Hair follicular keratinocyte (primary cell): ENCODE measurements at places on chromosomes 13 and 19. TPM values are rescaled to one million over a fixed set of nuclear protein-coding genes. Genes with fewer than 3 reads are reported as not detected.

The TRMT1 gene
- total RNA-seq = 35.5 and 40.1 TPM in 2 replicates

The IL17D gene
- total RNA-seq = 0.16 TPM in 1 of 2 replicates, not detected in the other

The IZUMO1 gene
- total RNA-seq = 0.04 and 0.23 TPM in 2 replicates

The RGL3 gene
- total RNA-seq = not detected in 2 replicates

The SERPINE3 gene
- 0.04 TPM in 1 of 2 replicates, not detected in the other for total RNA-seq

The C19orf67 gene
- not detected in 2 replicates for total RNA-seq

The RFX1 gene
- total RNA-seq = 2.6 and 2.8 TPM in 2 replicates
